ENCODE measurements at places on chromosomes 7 and 10.

DNA sequence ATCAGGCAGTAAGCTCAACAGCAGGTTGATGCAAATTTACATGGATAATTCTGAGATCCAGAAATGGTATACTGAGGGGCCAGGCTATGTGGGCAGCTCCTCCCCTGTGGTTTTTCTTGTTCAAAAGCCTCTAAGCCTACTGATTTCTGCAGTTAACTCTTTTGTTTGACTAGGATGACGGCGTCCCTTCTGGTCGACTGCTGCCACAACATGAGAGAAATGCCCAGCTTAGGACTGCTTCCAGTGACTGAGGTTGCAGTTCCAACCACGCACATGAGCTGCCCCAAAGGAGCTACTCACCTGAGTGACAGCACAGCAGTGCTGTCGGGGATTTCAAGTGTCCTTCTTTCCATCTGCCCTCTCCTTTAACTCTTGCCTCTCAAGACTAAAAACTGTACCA, 973.0 kb upstream of the GHITM start:
- DNase-seq: no peak

DNA sequence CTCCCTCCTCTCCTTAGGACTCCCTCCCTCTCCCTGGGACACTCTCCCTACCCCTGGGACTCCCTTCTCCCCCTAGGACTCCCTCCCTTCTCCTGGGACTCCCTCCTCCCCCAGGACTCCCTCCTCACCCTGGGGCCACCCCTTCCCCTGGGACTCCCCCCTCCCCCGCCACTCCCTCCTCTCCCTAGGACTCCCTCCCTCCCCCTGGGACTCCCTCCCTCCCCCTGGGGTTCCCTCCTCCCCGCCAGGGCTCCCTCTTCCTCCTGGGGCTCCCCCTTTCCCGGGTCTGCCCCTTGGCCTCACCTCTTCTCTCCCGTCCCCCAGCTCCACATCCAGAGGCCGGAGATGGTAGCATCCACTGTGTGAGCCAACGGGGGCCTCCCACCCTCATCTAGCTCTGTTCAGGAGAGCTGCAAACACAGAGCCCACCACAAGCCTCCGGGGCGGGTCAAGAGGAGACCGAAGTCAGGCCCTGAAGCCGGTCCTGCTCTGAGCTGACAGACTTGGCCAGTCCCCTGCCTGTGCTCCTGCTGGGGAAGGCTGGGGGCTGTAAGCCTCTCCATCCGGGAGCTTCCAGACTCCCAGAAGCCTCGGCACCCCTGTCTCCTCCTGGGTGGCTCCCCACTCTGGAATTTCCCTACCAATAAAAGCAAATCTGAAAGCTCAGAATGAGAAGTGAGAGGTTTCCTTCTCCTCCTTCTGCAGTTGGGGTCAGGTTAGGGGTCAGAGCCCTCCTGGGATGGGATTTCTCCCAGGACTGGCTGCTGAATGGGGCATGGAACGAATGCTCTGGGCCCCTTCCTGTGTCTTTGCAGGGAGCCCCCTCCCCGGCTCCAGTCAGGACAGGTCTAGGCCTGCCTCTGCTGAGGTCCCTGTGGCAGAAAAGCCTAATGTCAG, 1.4 kb upstream of the MUC17 start:
- DNase-seq: no peak

GRCh38 chr7:137231167-137231566, 112.4 kb downstream of the PTN start:
- DNase-seq: no peak

- no peak for DNase-seq
Measured at GRCh38 chr7:23383225-23383624, 84.1 kb downstream of the MALSU1 start.

GRCh38 chr7:47026780-47027361, 555.0 kb downstream of the TNS3 start:
- DNase-seq: no peak

DNA sequence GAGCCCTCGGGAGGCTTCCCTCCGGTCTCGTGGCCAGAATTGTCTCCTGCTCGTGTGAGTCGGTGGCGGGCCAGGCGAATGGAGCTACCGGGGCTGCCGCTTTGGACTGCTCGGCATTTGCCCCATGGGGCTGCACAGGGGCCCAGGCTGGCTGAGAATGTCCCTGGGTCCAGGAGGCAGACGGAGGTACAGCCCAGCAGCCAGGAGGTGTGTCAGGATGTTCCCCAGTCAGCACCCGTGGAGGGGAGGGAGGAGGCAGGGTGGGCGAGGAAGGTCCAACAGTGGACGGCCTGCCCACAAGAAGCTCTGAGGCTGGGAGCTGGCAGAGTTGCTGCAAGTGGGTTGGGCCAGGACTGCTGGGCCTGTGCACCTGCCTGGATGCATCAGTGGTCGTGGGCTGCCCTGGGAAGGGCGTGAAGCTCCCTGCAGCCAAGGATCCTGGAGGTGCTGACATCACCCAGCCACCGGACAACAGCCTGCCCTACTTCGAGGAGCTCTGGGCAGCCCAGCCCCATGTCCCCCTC, 46.4 kb downstream of the PDGFA start:
- DNase-seq: no peak

GRCh38 chr7:143280566-143280965, 4.2 kb upstream of the TMEM139 start:
- DNase-seq: no peak

DNA sequence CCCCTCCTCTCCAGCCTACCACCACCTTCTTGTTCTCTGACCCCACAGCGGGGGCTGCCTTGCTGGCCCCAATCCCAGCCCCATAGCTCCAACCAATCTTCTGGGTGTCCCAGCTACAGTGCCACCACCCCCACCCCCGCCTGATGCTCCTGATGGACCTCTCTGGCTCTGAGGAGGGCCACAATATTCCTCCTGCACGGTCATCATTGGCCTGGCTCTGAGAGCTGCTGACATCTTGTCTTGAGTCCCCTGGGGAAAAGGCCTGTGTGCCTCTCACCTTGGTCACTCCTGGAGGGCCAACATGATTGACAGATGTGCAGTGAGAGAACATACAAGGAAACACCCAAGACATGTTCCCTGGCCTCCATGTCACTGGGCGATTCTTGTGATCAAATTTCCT, 7.6 kb downstream of the GDF2 start:
- no peak for DNase-seq

DNA sequence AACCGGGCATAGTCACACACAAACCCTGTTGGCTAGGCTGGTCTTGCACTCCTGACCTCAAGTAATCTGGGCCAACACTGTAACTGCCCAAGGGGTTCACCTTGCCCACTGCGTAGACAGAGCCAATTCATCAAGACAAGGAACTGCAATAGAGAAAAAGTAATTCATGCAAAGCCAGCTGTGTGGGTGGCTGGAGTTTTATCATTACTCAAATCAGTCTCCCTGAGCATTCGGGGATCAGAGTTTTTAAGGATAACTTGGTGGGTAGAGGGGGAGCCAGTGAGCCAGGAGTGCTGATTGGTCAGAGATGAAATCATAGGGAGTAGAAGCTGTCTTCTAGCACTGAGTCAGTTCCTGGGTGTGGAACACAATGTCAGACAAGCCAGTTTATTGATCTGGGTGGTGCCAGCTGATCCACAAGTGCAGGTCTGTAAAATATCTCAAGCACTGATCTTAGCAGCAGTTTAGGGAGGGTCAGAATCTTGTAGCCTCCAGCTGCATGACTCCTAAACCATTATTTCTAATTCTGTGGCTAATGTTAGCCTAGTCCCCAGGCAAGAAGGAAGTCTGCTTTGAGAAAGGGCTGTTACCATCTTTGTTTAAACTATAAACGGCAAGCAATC, 15.6 kb upstream of the FXYD4 start:
- no peak for DNase-seq

DNA sequence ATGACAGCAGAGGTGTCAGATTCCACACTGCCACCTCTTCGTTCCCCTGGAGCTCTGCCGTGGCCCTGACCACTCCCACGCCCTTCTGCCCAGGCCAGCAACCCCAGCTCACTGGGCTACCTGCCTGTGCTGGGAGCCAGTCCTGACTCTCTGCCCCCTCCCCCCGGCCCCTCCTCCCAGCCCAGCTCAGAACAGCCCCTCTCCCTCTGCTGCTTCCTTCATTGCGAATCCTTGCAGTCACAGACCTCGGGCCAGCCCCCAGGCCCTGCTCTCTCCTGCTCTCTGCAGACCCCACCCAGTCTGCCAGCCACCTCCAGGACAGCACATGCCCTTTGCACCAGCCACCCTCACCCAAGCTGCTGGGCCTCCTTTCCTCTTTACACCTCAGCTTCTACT, 60.4 kb downstream of the TCERG1L start:
- DNase-seq: no peak

Measured in NCI-H187 treated with DMSO at 0.1 percent for 48 hours (cell line).